ENCODE measurements at places on chromosomes 3 and 15.

DNA sequence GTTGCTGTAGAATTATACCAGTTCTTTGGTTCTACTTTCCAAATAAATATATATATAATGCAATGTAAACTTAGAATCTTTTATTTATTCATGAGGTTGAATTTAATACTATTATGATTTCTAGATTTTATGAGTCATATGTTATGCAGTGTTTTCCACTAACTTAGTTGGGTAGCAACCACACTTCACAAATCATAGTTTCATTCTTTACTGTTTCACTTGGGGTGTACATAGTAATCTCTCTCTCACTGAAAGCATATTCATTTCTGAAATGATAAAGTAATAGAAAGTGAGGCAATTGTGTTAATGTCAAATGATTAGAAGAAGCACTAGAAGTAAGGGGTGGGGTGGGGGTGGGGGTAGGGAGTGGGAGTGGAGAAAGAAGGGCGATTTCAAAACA, 52.6 kb downstream of the IQCH start:
- DNase-seq = no peak

DNA sequence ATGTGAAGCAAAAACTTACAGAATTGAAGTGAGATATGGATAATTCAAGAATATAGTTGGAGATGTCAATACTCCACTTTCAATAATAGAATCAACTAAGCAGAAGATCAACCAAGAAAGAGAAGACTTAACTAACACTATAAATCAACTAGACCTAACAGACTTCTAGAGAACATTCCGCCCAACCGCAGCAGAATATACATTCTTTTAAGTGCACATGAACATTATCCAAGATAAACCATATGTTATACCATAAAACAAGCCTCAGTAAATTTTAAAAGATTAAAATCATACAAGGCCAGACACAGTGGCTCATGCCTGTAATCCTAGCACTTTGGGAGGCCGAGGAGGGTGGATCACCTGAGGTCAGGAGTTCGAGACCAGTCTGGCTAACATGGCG, 5.5 kb upstream of the TEX55 start:
- no peak for DNase-seq

DNA sequence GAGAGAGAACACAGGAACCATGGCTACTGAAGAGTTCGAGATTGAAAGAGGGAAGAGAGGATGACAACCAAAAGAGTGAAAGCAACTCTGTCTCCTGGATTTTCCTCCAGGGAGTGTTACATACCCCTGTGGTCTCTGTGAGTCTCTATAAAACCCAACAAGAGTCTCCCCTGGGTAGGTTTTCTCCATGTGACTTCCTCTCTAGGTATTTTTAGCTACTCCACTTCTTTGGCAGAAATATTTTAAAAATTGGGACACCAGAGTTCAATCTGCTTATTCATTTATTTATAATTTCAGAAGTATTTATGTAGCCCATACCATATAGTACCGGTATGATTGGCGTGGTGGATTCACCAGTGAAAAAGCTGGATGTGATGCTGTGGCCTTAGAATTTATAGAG, 671.7 kb upstream of the NR2F2 start:
- DNase-seq = no peak

- DNase-seq = no peak
These were observed 491.8 kb downstream of the MECOM start for GRCh38 chr3:169171739-169172138.

GRCh38 chr15:62966294-62967078, 76.1 kb upstream of the TPM1 start:
- no peak for DNase-seq

- DNase-seq = no peak
These were observed 30.2 kb upstream of the LEKR1 start for GRCh38 chr3:156795890-156796481.

Data from activated naive CD4-positive, alpha-beta T cell treated with anti-CD3 and anti-CD28 coated beads, Interleukin-2, amount 50 U/mL, for 16 hours (primary cell).